Brain pericyte (primary cell): ENCODE measurements at places on chromosomes 5 and 9.

DNA sequence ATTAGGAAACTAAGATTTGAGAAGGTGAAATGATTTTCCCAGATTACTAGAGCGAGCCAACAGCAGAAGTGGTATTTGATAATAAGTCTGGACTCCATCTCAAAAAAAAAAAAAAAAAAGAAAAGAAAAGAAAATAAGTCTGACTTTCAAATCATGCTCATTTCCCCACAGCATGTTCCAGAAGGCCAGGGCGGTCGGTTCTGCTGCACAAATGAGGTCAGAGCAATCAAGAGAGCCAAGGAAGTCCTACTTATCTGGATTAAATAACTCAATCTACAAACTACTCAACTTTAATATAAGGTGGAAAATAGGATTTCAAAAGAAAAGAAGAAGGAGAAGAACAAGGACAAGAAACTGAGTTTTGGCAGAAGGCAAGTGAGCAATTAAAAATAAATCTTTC, 130.4 kb upstream of the RASA1 start:
- DNase-seq = no peak

DNA sequence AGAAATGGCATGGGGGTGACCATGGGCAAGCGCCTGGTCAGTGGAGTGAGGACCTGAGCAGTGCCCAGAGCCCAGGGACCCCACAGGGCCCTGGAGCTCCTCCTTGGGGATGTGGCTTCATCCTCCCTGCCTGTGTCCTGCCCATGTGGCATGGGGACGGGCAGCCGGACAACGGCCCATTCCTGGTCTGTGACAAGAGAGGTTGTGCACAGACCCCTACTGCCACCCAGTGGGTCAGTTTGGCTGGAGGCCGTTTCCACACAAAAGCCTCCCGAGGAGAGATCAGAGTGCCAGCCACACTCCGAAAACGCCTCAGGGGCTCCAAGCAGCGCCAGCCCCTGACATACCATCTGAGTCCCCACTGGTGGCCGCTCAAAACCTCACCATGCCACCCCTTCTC, 19.8 kb downstream of the SLC6A18 start:
- DNase-seq = no peak

DNA sequence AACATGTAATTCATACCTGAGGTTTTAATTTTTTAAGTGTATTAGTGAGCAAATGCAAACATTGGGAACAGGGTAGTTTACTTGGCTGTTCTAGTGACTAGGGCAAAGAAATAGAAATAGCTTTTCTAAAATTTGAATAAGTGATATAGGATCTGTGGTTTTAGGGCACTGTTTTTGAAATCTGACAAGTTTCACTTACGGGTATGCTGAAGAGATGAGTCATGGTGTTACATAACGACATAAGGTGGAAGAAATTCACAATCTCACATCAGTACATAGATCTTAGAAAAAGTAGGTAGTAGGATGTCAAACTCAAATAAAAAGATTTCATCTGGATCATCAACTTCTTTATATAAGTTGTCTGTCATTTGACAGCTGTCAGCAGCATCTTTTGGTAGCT, 772.3 kb downstream of the MAT2B start:
- DNase-seq = no peak

- no peak for DNase-seq
Measured at GRCh38 chr5:31581498-31582099, 49.5 kb downstream of the C5orf22 start.

DNA sequence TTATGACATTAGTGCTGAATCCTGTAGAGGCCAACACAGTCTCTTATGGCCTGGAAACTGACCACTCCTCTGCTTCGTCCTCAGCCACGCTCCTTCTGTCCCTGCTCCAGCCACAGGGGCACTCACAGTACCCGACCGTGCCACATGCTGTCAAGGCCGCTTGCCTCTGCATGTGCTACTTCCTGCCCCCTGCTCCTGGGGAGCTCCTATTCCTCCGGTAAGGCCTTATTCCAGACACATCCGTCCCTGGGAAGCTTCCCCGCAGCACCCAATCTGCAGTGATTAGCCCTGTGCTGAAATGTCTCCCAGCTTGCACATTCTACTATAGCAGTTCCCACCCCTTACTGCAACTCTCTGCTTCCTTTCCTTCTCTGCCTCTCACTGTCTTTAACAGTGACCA, 187.5 kb downstream of the CRB2 start:
- no peak for DNase-seq
